ENCODE measurements at places on chromosomes 16 and 17.

GRCh38 chr17:56937687-56938086, 23.2 kb downstream of the COIL start:
- DNase-seq = no peak

GRCh38 chr17:1907909-1908698, 78.3 kb downstream of the RPA1 start:
- no peak for DNase-seq

DNA sequence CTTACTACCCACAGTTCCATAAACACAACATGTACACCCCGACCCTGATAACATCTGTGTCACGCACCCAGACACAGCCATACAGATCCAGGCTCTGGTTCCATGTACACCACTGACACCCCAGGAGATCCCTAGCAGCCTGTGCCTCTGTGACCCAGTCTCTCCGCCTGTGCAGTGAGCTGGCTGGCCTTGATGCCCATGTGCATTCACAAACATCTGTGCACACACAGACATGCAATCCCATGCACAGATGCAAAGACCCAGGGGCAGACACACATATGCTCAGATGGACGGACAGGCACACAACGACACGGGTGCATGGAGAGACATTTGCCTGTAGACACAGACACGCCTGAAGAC, 4.1 kb downstream of the CCDC102A start:
- DNase-seq = no peak

- DNase-seq = no peak
Measured at GRCh38 chr16:12240036-12240435, 263.5 kb downstream of the SNX29 start.

DNA sequence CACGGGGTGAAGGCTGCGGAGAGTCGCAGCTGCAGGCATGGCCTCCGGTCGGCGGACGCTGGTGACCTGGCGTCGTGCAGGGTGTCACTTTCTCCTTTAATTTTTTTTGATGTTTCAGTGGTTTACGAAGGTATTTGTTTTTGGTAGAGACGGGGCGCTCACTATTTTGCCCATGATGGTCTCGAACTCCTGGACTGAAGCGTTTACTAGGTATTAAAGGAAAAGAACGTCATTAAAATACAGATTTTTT, 17.1 kb downstream of the ZNF213 start:
- DNase-seq = no peak

- no peak for DNase-seq
Measured at GRCh38 chr16:50509521-50510341, 38.5 kb upstream of the NKD1 start.

- DNase-seq = no peak
Measured at GRCh38 chr16:25041471-25041870, 26.3 kb upstream of the ARHGAP17 start.

DNA sequence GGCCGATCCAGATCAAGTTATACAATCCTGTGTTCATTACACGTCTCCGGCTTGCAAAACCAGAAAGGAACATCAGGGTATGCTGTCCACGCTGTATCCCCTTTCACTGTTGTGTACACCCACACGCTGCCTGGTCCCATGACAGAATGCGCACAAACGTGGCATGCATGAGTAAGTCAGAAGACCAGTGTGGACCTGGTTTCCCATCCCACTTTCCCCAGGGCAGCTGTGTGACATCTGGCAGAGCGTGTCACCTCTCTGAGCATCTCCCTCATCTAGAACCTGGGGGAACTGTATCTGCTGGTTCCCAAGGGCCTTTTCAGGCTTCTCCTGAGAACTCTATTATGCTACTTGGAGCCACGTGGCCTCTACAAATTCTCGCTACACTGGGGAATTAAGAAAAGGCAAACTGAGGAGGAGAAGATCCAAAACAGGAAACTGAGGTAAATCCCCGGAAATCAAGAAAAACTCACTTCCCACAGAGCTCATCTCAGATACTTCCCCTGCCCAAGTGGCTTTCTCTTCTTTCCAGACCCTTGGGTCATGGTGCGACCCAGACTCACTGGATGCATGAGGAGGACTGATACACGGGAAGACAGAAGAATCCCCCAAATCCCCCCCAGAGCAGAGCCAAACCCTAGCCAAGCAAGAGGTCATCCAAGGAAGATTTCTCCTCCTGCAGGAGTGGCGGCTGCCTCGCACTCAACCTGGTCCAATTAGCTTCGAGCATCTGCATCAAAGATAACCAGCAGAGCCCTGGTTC, 139.3 kb downstream of the GAS7 start:
- no peak for DNase-seq

- no peak for DNase-seq
Measured at GRCh38 chr17:56756536-56756935, 77.2 kb downstream of the C17orf67 start.
